ENCODE measurements at places on chromosomes 2 and 18. TPM values are rescaled to one million over a fixed set of nuclear protein-coding genes. Genes with fewer than 3 reads are reported as not detected.

C2orf81 gene
- 5.2 TPM for total RNA-seq

AGPS gene
- total RNA-seq: 33.9 TPM

DSC1 gene
- not detected for total RNA-seq

ITPRID2 gene
- 300 TPM for total RNA-seq

CAPN14 gene
- not detected for total RNA-seq

FABP1 gene
- total RNA-seq: not detected

DNA sequence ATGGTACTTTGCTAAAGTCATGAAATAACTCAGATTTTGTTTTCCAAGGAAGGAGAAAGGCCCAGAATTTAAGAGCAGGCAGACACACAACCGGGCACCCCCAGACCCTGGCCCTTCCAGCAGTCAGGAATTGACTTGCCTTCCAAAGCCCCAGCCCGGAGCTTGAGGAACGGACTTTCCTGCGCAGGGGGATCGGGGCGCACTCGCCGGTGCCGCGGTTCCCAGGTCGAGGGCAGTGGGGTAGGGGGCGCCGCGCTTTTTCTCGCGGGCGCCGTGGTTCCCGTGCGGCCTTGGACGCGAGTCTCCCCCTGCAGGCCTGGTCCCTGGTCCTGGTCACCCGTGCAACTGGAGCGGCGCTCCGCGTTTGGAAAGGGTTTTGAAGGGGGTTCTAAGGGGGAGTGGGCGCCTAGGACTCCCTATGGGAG is 1.2 kb downstream of the ZNF236 start:
- no peak for DNase-seq

GRCh38 chr18:37987901-37988300 is 422.3 kb upstream of the CELF4 start:
- DNase-seq: no peak

- no peak for DNase-seq
Measured at GRCh38 chr18:13793819-13794218, 30.1 kb upstream of the MC5R start.

GRCh38 chr2:215793747-215794595 is 219.4 kb downstream of the MREG start:
- peak; percentile 64 for DNase-seq

DNA sequence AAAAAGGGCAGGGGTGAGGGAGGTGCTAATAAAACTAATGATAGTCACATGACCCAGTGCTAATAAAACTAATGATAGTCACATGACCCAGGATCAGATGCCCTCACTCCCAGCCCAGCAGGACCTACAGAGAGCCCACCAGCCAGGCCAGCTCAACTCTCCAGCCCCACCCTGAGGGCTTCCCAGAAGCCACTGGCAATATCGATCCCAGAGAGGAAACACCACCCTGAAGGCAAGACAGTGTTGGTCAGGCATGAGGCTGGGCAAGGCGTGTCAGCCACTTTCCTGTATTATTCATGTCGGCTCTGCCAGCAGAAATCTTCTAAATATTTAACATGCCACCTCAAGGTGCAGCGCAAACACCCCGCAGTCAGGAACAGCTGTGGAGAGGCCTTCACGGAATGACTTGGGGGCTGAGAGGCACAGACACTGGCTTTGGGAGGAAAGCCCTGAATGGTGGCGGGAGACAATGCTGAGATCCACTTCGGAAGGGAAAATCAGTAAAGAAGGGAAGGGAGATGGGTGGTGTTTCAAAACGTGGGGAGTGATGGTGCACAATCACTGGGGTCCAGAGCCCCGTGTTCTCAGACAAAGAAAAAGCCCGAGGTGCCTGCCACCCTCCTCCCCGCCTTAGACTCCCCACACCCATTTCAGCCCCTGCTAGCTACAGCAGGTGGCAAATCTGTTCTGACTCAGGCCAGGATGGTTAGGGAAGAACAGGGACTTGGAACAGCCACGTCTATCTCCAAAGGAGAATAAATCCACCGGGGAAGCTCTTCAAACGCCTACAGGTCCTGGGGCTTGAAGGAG is 1.4 kb downstream of the REEP1 start:
- DNase-seq: no peak

DNA sequence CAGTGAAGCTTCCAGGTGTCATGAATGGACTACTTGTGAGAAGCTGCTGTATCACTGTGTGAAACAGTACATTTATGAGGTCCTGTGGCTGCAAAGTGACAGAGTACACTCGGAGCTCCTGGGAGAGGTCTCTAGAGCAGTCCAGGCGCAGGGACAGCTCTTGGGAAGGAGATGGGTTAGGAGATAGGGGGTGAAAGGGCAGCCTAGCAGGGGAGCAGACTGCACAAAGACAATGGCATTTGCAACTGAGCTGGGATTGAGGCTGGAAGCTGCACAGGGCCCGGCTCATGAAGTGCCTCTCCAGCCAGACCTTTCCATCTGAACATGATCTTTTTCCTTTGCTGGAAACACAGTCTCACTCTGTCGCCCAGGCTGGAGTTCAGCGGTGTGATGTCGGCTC is 83.6 kb downstream of the RHOB start:
- DNase-seq: no peak

DNA sequence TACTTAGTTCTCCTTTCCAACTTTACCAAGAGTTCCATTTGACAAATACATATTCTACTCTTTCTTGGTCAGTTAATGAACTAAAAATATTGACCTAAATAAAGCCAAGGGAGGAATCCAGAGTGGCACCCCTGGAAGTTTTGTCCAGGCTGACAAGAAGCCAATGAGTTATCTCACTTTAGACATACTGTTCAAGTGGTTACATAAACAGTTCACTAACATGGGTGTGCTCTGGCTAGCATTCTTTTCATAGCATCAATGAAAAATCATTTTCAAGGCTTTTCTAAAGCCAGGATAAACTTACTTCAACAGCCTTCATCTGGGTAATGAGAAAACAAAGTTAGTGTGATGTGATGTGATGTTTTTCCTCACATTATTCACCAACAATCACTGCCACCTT is 649.4 kb downstream of the TDRD15 start:
- no peak for DNase-seq

DNA sequence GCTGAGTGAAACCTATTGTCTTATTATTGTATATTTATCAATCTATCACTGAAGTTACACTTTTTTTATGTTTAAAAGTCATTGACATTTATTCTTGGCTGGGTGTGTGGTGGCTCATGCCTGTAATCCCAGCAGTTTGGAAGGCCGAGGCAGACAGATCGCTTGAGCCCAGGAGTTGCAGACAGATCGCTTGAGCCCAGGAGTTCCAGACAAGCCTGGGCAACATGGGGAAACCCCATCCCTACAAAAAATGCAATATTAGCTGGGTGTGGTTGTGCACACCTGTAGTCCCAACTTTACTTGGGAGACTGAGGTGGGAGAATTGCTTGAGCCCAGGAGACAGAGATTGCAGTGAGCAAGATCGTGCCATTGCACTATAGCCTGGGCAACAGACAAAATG is 97.8 kb downstream of the EPC2 start:
- DNase-seq: no peak

DNA sequence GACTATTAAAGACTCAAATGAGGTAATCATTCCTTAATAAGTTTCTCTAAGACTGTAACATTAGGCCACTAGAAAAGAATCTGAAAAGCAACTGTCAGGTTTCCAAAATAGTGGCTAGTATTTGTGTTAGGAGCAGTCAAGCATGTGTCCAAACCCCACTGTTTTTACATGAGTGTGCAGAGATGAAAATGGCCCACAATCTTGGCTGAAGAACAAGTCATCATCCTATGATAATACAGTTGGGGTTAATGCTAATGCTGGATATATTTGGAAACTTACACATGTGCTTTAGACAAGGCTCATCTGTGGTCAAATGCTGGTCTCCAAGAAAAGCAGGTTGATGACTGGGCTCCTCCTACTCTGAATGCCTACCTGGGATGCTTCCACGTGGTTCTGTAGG is 73.6 kb downstream of the MAIP1 start:
- no peak for DNase-seq

DNA sequence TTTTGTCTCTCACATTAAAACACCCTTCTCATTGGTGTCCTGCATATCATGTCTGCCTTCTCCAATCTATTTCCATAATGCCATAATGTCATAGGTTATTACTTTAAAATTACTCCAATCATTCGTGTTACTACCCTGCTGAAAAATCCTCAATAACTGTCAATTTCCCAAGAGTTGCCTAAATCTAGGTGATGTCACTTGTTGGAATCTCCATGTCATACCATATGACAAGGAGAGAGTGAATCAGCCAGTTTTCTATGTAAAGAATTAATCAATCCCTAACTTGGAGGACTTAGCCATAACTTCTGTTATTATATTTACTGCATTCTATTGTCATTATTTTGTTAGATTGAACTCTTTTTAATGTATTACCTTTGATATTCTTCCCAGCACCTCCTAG is 62.5 kb downstream of the PHLPP1 start:
- no peak for DNase-seq

DNA sequence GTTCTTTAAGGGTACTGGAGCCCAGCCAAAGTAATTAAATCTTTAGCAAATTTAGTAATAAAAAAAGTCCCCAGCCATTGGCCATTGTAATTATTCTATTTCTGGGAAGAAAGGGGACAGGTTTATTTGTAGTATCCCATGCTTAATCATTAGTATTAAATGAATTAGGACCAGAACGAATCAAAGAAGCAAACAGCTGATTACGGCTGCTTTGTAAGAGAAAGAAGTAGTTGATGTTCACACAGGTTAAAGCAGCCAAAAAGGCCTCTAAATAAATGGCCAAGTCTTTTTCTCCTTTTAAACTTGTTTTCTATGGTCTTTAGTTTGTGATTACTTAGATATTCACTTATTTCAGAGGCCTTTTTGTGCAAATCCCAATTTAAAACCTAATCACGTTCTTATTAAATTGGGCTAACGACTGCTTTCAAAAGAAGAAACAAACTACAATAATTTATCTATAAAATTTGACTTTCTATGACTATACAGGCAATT is 48.6 kb upstream of the DNAH7 start:
- DNase-seq: no peak

DNA sequence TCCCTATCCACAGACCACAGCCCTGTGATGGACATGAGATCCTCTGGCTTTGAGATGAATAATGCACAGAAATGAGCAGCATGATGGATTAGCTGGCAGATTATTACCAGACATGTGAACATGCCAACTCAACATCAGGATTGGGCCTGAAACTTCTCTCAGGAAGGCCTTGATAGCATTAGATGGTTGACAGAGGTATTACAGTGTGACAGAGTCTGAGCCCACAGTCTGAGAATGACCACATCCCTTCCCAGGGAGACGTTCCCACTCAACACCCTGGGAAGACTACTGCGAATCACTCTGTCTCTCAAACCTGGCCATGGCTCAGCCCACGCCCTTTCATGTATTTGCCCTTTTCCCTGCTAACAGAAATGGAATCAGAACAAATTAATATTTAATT is 66.9 kb downstream of the BCL11A start:
- DNase-seq: no peak

All from tibial nerve (tissue), 4 donors.